Cerebellar cortex (tissue), 1 donor: ENCODE measurements at places on chromosomes 5 and 9.

DNA sequence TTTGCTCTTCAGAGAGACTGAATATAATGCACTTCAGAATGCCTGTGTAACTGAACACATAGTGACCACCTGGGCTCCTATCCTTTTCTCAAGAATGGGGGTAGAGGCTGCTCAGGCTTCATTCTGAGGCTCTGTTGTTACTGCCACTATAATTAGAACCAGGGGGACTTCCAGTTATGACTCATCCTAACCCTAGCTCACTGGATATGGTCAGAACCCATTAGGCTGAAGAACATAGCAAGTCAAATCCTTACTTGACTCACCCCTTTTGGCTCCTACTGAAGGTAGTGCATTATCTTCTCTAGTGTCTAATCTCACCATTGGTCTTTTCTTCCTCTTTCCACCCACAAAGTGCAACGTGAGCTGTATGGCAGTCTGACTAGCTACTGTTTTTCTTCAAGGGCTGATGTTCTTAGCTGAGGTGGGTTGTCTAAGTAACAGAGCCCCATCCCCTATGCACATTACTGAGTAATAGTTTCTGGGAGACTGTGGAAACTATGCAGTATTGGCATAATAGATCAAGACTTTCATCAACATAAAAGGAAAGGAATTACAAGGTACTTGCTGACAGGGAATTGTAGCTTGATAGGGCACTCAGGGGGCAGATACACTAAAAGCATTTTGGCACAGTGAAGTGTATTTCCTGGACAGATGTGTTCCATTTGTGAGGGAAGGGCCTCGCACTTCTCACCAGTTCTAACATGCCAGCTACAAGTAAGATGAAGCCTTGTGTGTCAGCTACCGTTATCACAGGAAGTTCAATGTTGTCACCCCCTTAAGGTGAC, 431.0 kb upstream of the MEF2C start:
- no peak for DNase-seq

GRCh38 chr5:82586661-82587310, 308.6 kb upstream of the RPS23 start:
- DNase-seq, result no peak

DNA sequence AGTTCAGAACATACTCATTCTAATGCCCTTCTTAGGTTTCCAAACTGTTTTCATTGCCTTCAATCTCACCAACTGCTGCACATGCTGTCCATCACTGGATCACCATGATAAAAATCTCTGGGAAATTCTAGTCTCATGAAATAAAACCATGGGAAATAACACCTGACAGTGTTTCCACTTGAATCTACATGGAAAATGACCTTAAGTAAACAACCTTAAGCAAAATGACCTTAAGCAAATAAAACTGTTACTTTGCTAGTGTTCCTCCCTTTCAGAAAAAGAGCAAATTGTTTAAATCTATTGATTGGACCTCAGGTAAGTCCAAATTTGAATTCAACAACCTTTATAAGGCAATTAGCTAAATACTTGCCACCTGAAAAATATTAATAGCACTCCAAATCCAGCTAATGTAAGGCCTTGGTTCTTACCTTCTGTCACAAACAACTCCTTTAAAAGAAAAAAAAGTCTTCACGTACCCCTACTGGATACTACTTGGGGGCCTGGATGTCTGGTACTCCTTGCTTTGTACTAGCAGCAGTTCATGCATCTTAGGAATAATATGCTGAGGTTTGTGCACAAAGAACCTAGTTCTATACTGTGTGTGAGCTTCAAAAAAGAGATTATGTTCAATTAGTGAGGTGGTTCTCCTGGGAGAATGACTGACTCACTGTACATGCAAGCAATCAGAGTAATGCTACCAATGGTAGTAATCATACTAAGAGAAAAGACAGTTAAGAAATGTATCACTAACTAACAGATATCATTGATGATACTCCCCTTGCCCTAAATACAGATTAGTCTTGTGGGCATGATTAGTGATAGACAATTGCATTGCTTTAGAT, 630.4 kb downstream of the PSAT1 start:
- DNase-seq, result no peak

GRCh38 chr9:4196886-4197285, 103.0 kb downstream of the GLIS3 start:
- DNase-seq, result no peak

- DNase-seq, result no peak
Observed at GRCh38 chr9:14173713-14174112, 140.2 kb downstream of the NFIB start.

- no peak for DNase-seq
Observed at GRCh38 chr9:70481471-70481870, 67.0 kb upstream of the KLF9 start.

GRCh38 chr5:140399979-140400729, 1.5 kb upstream of the ANKHD1 start:
- DNase-seq, result no peak

- no peak for DNase-seq
Observed at GRCh38 chr9:78671785-78672184, 374.9 kb downstream of the PSAT1 start.
